NCI-H446 treated with DMSO at 0.1 percent for 48 hours (cell line): ENCODE measurements at places on chromosomes 4 and X.
A peak's percentile ranks its signal among the peaks of the same experiment; 100 is the strongest.

GRCh38 chr4:25028851-25029250 lies 1.9 kb downstream of the LGI2 start:
- no peak for DNase-seq

GRCh38 chrX:56738670-56739069 lies 9.6 kb downstream of the NBDY start:
- no peak for DNase-seq

GRCh38 chr4:16122784-16123183 lies 39.0 kb upstream of the PROM1 start:
- no peak for DNase-seq

- DNase-seq, result no peak
Measured at GRCh38 chr4:10088135-10089010, 28.2 kb downstream of the WDR1 start.

- no peak for DNase-seq
Measured at GRCh38 chrX:138858438-138858837, 146.9 kb upstream of the FGF13 start.

GRCh38 chr4:150369434-150370380 lies 212.2 kb upstream of the MAB21L2 start:
- DNase-seq, result no peak

DNA sequence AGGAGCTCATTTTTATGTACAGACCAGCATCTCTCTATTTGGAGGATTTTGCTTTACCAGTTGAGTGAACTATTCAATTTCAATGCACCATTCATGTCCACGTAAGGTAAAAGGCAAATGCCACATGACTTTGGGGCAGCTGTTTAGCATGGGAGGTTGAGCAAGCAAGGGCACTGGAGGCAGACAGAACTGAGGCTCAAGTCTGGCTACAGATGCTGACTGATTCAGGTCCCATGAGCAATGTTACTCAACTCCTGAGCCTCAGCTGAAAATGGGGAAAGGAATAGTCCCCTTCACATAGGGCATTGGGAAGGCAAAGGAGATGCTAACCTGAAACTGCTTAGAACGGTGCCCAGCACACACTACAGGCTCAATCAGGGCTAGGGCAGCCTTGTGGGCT lies 93.0 kb upstream of the MTM1 start:
- no peak for DNase-seq

DNA sequence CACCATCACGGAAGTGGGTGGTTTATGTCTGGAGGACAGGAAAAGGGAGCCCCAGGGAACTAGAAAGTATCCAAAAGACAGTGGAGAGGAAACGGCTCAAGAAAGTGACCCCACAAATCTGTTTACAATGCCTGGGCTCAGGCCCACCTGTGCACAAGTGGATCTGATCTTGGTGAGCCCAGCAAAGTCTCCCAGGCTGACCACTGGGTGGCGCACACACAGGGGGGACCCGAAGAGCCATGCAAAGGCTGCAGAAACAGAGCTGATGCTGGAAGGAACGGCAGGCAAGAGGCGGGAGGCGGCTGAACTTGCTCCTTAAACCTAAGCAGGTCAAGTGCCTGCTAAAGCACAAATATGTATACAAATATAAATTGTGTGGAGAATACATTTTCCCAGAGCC lies 9.6 kb downstream of the HAUS7 start:
- DNase-seq, result no peak

GRCh38 chr4:84938316-84938715 lies 28.2 kb downstream of the WDFY3 start:
- no peak for DNase-seq

DNA sequence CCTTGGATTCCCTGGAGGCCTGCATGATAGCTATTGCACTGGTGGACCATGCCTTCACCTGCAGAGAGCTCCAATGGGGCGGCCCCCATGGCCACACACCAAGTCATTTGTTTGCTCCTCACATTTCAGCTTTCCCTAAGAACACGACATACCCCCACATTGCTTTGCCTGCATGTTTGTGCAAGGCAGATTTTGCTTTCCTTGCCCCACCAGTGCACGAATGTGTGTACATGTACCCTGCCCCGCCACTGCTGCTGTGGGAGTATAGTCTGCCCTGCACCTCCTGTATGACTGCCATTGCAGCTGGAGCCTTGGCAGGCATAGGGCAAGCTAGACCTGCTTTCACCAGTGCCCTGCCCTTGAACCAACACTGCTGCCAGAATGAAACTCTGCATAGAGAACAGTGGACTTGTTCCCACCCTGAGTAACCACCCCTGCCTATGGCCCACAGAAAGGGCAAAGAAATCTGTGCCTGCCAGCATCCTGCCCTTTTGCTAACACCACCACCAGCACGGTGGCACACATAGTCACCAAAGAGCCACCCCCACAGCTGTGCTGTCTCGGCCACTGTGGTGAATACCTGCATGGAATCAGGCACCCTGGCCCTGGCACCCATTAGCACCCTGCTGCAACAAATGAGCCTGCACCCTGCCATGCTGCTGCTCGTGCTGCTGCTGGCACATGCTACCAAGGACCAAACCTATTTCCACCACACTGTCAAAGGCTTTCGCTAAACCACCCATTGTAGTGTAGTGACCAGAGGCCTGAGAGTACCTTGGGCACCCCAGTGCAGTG lies 661.7 kb upstream of the FAM241A start:
- no peak for DNase-seq

DNA sequence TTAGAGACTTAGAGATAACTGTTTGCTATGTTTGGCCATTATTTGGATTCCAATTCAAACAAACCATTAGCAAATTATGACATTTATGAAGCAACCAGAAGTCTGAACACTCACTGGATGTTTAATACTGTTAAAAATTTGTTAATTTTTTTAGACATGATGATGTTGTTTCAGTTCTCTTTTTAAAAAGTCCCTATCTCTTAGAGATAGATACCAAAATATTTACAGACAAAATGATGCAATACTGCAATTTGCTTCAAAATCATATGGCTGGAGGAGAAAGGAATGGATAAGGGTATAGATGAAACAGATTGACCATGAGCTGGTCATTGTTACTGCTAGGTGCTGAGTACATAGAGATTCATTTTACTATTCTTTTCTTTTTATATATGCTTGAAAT lies 534.6 kb downstream of the BCOR start:
- DNase-seq, result no peak

DNA sequence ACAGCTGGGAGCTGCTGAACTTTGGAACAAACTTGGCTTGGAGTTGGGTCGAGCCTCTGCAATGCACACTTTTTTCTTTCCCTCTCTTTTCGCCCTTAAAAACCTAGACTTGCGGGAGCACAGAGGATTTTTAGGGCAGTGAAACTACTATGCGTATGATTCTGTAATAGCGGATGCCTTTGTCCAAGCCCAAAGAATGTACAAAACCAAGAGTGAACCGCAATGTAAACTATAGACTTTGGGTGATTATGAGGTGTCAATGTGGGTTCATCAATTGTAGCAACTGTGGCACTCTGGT lies 493 bp upstream of the SH3D19 start:
- DNase-seq, result no peak

DNA sequence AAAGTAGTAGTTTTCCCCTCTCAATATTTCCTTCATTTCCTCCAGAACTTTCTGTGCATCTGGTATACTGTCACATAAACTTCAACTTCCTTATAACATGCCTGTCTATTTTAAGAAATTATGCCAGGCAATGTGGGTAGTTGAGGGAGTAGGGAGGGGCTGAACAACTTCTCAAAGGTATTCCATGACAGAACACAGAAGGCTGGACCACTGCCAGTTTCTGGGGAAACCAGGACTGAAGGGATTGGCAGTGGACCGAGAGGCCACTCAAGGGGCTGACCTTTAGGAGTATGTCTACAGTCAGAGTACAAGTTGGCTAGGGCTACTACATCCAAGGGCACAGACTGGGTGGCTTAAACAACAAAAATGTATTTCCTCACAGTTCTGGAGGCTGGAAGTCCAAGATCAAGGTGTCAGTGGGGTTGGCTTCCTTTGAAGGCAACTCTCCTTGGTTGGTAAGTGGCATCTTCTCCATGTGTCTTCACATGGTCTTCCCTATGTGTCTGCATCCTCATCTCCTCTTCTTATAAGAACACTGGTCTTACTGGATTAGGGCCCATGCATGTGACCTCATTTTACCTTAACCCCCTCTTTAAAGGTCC lies 6.9 kb downstream of the SH3RF1 start:
- no peak for DNase-seq

GRCh38 chr4:19278665-19279064 lies 973.0 kb upstream of the SLIT2 start:
- no peak for DNase-seq

DNA sequence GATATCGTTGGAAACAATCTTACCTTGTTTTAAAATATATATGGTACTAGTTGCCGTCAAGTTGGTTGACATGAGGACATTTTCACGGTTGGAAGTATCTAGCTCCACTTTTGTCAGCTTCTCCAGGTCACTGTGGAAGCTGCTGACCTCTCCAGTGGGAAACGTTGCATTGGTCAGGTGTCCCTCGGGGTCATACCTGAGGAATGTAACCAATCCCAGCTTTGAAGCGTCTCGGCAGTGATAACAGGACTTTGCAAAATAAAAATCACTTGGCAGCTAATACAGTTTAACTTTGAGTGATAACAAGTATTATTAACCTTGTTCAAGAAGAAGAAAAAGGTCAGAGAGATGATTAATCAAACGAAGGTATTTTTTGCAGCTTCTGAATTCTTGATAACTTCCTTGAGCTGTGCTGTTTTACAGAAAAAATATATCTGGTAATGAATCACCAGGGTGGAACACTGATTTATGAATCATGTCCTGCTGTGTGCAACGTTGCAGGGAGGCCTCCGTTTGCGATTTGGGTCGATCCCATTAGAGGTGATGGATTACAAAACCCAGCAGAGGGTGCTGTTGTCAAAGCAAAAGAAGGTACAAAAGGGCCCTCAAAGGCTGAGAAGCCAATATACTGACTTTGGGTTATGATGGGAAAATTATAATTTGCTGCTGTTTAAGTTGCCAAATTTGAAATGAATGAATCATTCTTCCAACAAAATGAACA lies 60.1 kb downstream of the SH2D1A start:
- peak; percentile 65 for DNase-seq

DNA sequence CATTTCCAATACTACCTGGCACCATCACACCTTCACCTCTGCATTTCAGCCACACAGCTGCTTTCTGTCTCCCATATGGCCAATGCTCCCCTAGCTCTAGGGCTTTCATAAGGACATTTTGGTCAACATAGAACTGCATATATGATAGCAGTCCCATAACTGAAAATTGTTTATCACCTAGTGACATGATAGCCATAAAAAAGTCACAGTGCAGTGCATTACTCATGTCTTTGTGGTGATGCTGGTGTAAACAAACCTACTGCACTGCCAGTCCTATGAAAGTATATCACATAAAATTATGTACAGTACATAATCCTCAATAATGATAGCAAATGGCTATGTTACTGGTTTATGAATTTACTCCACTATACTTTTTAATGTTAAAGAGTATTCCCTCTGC lies 221.0 kb downstream of the NAF1 start:
- DNase-seq, result no peak

DNA sequence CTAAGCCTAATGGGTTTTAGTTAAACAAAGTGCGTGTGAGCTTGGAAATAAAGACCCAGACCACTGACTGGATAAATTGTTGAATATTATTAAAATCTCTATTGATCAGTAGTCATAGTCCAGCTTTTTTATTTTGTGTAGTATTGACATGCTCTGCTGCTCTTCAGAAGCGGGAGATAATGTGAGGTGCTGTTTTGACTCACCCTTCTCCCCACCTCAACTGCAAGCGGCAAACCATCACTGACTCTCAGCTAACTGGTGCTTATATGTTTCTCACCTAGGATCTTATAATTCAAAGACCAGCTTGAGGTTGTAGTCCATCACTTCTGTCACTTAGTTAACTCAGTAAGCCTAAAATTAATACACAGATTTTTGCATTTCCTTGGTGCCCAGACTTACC lies 72.2 kb downstream of the COMMD8 start:
- no peak for DNase-seq

GRCh38 chr4:71133491-71133890 lies 140.0 kb downstream of the DCK start:
- no peak for DNase-seq
